PC-3 (cell line): ENCODE measurements at places on chromosomes 5 and 9. TPM values are rescaled to one million over a fixed set of nuclear protein-coding genes. Genes with fewer than 3 reads are reported as not detected.
A peak's percentile ranks its signal among the peaks of the same experiment; 100 is the strongest.

Gene HCN1
- total RNA-seq: not detected in 2 replicates

DNA sequence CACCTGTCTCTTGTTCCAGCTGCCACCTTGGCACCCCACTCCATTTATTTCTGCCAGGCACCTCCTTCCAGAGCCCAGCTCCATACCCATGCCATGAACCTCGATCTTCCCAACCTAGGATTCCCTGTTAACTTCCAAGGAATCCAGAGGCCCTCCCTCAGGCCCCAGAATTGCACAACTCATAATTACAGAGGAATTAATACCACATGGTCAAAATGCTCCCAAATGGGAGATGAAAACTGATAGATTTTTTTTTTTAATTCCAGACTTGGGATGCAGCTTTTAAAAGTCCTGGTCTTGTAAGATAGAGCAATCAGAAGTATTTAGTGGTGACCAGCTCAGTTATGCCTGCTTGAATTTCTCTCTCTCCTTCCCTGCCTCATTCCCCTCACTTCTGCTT is 96.2 kb upstream of the CCDC112 start:
- no peak for DNase-seq
- H3K27ac ChIP-seq: no peak overlapping the region
- no peaks in the 10 kb centered on the region for H3K27me3 ChIP-seq
- H3K36me3 ChIP-seq: no peaks in the 10 kb centered on the region
- no peak overlapping the region for H3K4me3 ChIP-seq
- H3K4me1 ChIP-seq: no peaks in the 10 kb centered on the region

Gene KIF12
- total RNA-seq: 4.4 and 6.3 TPM in 2 replicates

DNA sequence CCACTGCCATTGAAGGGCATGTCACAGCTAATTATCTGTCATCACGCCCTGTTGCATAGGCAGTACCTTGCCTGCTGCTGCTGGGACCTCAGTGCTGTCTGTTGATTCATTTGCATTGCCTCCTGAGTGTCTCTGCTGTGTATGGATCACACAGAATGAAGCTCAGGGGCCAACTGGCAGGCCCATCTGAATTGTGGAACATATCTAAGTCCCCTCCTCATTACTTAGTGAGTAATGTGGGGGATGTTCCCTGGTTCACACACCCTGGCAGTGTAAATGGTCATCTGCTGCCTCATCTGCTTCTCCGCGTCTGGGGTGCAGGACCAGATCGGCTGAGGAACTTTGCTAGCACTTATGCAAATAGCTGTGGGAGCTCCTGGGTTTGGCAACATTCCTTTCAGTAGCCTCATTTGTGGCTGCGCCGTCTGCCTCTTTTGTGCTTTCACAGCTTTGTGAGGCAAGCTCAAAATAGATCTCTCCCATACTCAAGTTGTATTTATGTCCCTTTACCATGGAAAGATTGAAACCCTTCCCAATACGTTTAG is 25.4 kb downstream of the TYRP1 start:
- H3K4me3 ChIP-seq: no peak overlapping the region
- H3K27ac ChIP-seq: no peak overlapping the region

DNA sequence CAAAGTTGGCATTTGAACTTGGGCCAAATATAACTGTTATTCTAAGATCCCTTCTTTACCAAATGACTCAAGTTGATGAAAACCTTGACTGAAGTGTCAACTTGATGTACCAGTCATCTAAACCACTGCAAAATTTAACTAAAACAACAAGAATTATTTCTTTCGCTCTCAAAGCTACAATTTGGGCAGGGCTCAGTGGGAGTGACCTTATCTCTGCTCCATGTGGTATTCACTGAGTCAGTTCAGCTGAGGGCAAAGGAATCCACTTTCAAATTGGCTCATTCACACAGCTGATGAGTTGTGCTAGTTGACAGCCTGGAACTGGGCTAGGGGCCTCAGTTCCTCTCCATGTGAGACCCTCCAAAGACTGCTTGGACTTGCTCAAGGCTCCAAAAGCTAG is 166.3 kb downstream of the RORB start:
- H3K36me3 ChIP-seq: no peaks in the 10 kb centered on the region
- DNase-seq: no peak
- H3K4me3 ChIP-seq: no peak overlapping the region
- H3K27ac ChIP-seq: no peak overlapping the region

- no peak overlapping the region for H3K4me3 ChIP-seq
- no peak overlapping the region for H3K27ac ChIP-seq
- no peak for DNase-seq
- no peaks in the 10 kb centered on the region for H3K4me1 ChIP-seq
These were observed 30.3 kb downstream of the SLC25A48 start for GRCh38 chr5:135864503-135865435.

Gene SLC45A2
- total RNA-seq: not detected in 2 replicates

GRCh38 chr5:148623741-148624140 is 30.6 kb downstream of the HTR4 start:
- H3K27ac ChIP-seq: peak overlapping the region; percentile 0; the same call in 1 of the 2 replicates
- H3K27me3 ChIP-seq: peaks cover 1% of the 10 kb centered on the region
- peak; percentile 92 for DNase-seq
- peak overlapping the region; percentile 17; the same call in 1 of the 2 replicates for H3K4me3 ChIP-seq
- peaks cover 34% of the 10 kb centered on the region for H3K4me1 ChIP-seq

DNA sequence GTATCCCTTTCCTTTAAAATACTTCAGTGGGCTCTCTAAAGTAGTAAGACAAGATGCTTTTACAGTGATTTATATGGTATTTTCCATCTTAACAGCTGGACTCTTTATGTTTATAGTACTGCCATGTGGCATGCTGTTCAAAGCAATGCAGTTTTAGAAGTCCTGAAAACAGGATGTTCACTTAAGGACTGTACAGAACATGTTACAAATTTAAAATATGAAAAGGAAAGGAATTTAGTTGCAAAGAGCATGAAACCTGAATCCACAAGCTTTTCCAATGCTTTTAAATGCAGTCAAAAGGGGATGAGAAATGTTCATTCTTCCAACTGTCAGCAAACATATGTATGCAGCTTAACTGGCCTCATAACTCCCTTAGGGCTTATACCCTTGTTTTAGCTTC is 580.2 kb downstream of the EFNA5 start:
- no peak overlapping the region for H3K4me3 ChIP-seq
- no peaks in the 10 kb centered on the region for H3K27me3 ChIP-seq
- H3K27ac ChIP-seq: no peak overlapping the region

DNA sequence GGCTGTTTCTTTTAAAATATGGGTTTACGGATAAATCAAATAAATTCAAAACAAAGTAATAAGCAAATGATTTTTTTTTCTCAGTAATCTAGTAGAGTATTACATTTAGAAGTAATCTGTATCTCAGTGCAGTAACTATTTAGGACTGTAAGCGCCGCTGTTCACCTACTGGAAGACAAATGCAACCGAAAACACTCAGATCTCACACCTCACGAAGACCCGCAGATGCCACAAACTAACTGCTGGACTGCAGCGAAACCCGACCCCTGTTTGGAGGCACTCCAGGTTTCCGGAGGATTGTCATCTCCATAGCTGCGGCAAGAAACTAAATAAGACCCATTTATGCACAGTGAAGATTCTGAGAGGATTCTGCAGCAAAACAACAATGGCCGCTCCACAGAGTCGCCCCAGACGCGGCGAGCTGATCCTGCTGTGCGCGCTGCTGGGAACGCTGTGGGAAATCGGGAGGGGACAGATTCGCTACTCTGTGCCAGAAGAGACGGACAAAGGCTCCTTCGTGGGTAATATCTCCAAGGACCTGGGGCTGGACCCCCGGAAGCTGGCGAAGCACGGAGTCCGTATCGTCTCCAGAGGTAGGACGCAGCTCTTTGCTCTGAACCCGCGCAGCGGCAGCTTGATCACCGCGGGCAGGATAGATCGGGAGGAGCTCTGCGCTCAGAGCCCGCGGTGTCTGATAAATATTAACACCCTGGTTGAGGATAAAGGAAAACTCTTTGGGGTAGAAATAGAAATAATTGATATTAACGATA is at the start of gene PCDHGA8:
TSS of gene PCDHGA8 (plus strand) at position 205 of the 770 bp plus-strand sequence. CDS start at position 386, 181 bp downstream.
- H3K27ac ChIP-seq: no peak within 1 kb of the TSS
- no peaks in the 10 kb centered on the region for H3K4me1 ChIP-seq
- no peaks in the 10 kb centered on the region for H3K36me3 ChIP-seq
- H3K4me3 ChIP-seq: no peak within 1 kb of the TSS
- DNase-seq: no peak
- no peaks in the 10 kb centered on the region for H3K27me3 ChIP-seq

GRCh38 chr5:77971776-77972468 is 195.8 kb upstream of the TBCA start:
- H3K36me3 ChIP-seq: no peaks in the 10 kb centered on the region
- no peak overlapping the region for H3K4me3 ChIP-seq
- no peak overlapping the region for H3K27ac ChIP-seq
- DNase-seq: no peak
- H3K27me3 ChIP-seq: no peaks in the 10 kb centered on the region
- H3K4me1 ChIP-seq: no peaks in the 10 kb centered on the region

Gene NSD1
- total RNA-seq: 48.9 and 70.5 TPM in 2 replicates

Gene PCDHB11
- 0.40 and 0.69 TPM in 2 replicates for total RNA-seq

GRCh38 chr5:162037431-162037830 is 30.1 kb upstream of the GABRG2 start:
- H3K36me3 ChIP-seq: no peaks in the 10 kb centered on the region
- no peak overlapping the region for H3K4me3 ChIP-seq

Gene SMC2
- total RNA-seq: 19.2 and 20.7 TPM in 2 replicates

GRCh38 chr5:14105718-14106410 is 37.3 kb upstream of the TRIO start:
- peak overlapping the region; percentile 93 for H3K27ac ChIP-seq
- H3K4me1 ChIP-seq: peaks cover 60% of the 10 kb centered on the region
- H3K4me3 ChIP-seq: no peak overlapping the region
- peak; percentile 99 for DNase-seq

Gene FAM78A
- 0.07 and 0.40 TPM in 2 replicates for total RNA-seq

GRCh38 chr9:105059252-105059651 is 131.3 kb upstream of the ABCA1 start:
- peaks cover 36% of the 10 kb centered on the region for H3K4me1 ChIP-seq
- DNase-seq: peak; percentile 26
- H3K27ac ChIP-seq: no peak overlapping the region
- no peaks in the 10 kb centered on the region for H3K27me3 ChIP-seq
- H3K4me3 ChIP-seq: no peak overlapping the region

GRCh38 chr9:2816476-2817141 is 27.3 kb downstream of the PUM3 start:
- no peaks in the 10 kb centered on the region for H3K27me3 ChIP-seq
- no peak overlapping the region for H3K27ac ChIP-seq
- H3K4me1 ChIP-seq: no peaks in the 10 kb centered on the region
- no peak overlapping the region for H3K4me3 ChIP-seq

Gene GADD45G
- 0.69 and 2.1 TPM in 2 replicates for total RNA-seq

DNA sequence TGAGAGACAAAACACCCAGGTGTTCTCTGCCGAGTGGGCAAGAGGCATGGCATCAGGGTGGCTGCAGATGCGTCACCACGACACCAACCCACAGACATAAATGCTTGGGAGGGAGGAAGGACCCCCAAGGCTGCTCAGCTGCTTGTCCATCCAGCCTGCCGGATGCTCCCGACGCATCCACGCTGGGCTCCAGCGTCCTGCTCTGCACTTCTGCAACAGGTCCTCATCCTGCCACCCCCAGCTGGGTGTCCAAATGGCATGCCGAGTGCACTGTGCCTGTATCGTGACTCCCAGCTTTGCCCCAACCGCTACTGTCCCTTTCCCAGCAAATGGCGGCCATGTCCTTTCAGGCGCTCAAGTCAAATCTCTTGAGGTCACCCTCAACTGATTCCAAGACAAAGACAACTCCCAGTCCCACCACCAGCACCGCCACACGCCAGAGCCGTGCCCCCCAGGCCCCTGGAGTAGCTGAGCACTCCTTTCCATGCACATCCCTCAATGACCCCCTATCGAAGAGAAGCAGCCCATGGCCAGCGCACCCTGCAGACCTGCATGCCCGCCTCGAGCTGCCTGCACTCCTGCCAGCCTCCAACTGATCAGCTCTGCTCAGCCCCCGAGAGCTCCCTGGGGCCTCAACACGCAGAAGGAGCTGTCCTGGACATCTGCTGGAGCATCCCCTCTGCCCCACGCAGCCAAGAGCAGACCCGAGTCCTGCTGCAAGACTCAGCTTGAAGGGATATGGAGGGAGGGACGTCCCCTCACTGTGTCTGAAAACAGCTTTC is 116.7 kb downstream of the ROR2 start:
- H3K27ac ChIP-seq: no peak overlapping the region
- no peak for DNase-seq
- no peaks in the 10 kb centered on the region for H3K36me3 ChIP-seq

- H3K27ac ChIP-seq: no peak overlapping the region
- no peaks in the 10 kb centered on the region for H3K4me1 ChIP-seq
- no peak overlapping the region for H3K4me3 ChIP-seq
- no peaks in the 10 kb centered on the region for H3K27me3 ChIP-seq
These were observed 69.0 kb upstream of the SMC2 start for GRCh38 chr9:104025104-104025503.

DNA sequence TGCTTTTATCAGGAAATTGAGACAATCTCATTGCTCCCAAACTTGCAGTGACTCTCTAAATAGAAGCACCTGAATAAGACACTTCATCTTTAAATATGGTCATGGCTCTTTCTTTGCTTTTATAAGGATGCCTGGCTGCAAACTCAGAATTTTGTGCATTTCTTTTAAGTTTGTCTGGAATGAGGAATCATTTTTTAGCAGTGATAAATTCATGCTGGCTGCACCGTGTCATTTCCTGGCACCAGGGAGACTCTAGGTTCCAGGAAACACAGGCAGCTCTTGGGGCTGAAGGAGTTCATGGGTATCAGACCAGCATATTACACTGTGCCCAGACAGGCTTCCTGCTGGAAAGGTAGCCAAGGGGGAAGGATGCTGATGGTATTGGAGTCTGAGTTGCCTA is 109.9 kb downstream of the NUDT12 start:
- no peak overlapping the region for H3K4me3 ChIP-seq
- H3K4me1 ChIP-seq: peaks cover 26% of the 10 kb centered on the region
- no peaks in the 10 kb centered on the region for H3K36me3 ChIP-seq

DNA sequence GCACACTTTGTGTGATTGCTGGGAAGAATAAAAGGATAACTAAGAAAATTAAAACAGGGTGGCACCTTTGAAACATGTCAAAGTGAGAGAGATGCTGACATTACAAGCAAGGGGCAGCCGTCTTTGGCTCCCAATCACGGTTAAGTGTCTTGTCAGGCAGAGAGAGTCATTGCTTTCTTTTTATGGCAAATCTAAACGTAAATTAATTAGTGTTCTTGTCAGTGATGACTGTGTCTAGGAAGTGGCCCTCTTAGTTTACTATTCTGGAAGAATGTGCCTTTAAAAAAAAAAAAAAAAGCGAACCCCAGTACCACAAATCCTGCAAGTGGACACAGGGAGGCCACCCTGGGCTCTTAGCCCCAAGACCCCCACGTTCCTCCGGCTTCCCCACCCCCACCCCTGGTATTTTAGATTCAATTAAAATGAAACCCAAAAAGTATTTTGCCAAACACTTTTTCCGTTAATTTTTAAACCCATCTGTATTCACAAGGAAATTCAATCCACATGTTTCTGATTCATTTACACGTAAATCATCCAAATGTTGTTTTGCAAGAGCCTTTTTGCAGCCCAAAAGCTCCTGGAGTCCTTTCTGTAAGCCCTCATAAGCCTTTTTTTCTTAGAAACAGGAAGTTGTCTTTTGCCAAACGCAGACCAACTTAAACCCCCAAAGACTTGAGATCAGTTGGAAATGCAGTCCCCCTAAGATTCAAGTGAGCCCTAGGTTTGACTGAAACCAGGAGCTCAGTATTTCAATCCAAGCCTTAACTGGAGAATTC is 399.3 kb downstream of the EBF1 start:
- H3K27ac ChIP-seq: no peak overlapping the region
- no peaks in the 10 kb centered on the region for H3K36me3 ChIP-seq
- no peaks in the 10 kb centered on the region for H3K27me3 ChIP-seq
- 0 out of 2 replicates have a peak, but pooled peaks cover 4% of the 10 kb centered on the region for H3K4me1 ChIP-seq

Gene LTC4S
- total RNA-seq: 1.5 and 3.6 TPM in 2 replicates

- H3K27me3 ChIP-seq: no peaks in the 10 kb centered on the region
- DNase-seq: no peak
- H3K36me3 ChIP-seq: no peaks in the 10 kb centered on the region
- no peak overlapping the region for H3K4me3 ChIP-seq
- H3K27ac ChIP-seq: no peak overlapping the region
These were observed 22.6 kb downstream of the LAMC3 start for GRCh38 chr9:131031642-131032005.
